ENCODE measurements at places on chromosomes 2 and 18. TPM values are rescaled to one million over a fixed set of nuclear protein-coding genes. Genes with fewer than 3 reads are reported as not detected.

DNA sequence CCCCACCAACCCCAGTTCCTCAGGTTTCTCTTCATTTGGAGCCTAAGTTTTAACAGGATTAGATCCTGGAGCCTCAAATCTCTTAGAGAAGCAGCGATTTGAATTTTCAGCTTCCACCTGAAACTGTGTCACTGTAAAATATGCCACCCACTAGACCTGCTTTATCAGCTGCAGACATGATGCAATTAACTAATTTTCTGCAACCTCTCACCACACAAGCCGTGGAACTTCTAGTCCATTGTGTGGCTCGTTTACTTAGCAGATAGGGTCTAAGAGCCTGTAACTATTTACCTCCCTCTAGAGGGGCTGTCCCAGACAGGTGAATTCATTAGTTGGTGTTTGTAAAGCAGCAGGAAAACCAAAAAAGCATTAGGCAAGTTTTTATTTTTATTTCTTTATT is 31.6 kb upstream of the FZD5 start:
- no peaks in the 10 kb centered on the region for H3K27me3 ChIP-seq
- H3K27ac ChIP-seq = no peak overlapping the region
- no peaks in the 10 kb centered on the region for H3K36me3 ChIP-seq
- no peak overlapping the region for H3K4me3 ChIP-seq
- DNase-seq = no peak

GRCh38 chr2:225806105-225806504 is 406.6 kb downstream of the NYAP2 start:
- no peaks in the 10 kb centered on the region for H3K36me3 ChIP-seq
- H3K4me1 ChIP-seq = no peaks in the 10 kb centered on the region
- no peaks in the 10 kb centered on the region for H3K27me3 ChIP-seq
- no peak overlapping the region for H3K4me3 ChIP-seq
- DNase-seq = no peak

GRCh38 chr2:235048549-235048948 is 96.7 kb downstream of the SH3BP4 start:
- peaks cover 19% of the 10 kb centered on the region for H3K36me3 ChIP-seq
- H3K27me3 ChIP-seq = no peaks in the 10 kb centered on the region
- no peak overlapping the region for H3K27ac ChIP-seq
- no peak for DNase-seq
- H3K4me3 ChIP-seq = no peak overlapping the region

- no peak for DNase-seq
- no peaks in the 10 kb centered on the region for H3K4me1 ChIP-seq
- no peaks in the 10 kb centered on the region for H3K36me3 ChIP-seq
- H3K4me3 ChIP-seq = no peak overlapping the region
Observed at GRCh38 chr2:567865-568638, 109.2 kb downstream of the TMEM18 start.

DNA sequence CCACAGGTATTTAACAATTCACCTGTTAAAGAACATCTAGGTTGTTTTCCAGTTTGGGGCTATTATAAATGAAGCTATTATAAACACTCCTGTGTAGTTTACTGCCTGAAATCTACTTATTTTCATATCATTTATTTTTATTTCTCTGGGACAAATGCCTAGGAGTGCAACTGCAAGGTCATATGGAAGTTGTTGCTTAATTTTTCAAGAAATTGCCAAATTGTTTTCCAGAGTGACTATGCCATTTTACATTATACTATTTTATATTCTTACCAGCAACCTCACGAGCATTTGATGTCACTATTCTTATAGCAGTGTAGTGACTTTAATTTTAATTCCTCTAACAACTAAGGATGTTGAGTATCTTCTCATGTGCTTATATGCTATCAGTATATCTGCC is 298.4 kb downstream of the EXOC6B start:
- no peaks in the 10 kb centered on the region for H3K36me3 ChIP-seq
- no peaks in the 10 kb centered on the region for H3K27me3 ChIP-seq
- no peak overlapping the region for H3K4me3 ChIP-seq
- DNase-seq = no peak

DNA sequence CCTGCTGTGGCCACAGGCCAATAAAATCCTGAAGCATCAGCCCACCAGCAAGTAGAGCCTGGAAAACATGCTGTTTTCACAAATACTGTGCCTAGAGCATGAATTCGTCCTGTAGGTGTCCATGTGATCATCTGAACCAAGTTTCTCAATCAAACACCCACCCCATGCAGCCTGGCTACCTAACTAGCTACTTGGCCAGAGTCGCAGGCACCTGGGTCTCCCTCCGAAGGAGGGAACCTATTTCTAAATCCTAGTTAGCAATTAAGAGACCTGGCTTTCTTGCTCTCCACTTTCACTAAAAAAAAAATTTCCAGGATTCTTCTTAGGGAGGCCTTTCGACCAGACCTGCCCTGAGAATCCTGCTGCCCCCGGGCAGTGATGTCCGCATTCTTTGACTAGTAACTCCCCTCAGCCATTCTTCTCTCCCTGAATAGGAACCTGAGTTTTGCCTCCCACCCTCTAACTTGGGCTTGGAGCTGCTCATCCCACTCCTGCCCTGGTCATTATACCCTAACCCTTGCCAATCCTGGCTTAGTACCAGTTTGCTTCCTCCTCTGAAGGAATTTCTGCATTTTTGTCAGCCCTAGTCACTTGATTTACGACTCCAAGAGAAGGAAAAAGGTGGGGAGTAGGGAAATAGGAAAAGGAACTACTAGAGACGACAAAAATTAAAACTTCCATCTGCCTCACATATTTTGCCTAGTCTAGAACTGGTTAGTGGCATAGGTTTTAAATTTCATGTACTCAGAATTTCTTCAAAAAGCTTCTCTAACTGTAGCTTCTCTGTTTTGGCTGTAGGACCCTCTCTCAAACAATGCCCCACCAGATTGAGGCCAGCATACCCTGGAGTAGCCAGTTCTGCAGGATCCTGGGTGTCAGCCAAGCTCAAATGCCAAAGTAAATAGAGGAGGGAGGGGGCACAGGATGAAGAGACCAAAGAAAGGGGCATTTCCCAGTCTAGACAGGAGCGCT is 25.4 kb upstream of the TANK start:
- H3K4me1 ChIP-seq = peaks cover 49% of the 10 kb centered on the region
- H3K4me3 ChIP-seq = no peak overlapping the region
- peak overlapping the region; percentile 66 for H3K27ac ChIP-seq

GRCh38 chr18:62790871-62791772 is 75.8 kb downstream of the PHLPP1 start:
- H3K4me1 ChIP-seq = no peaks in the 10 kb centered on the region
- H3K27ac ChIP-seq = no peak overlapping the region
- no peak overlapping the region for H3K4me3 ChIP-seq
- DNase-seq = no peak
- H3K36me3 ChIP-seq = no peaks in the 10 kb centered on the region
- no peaks in the 10 kb centered on the region for H3K27me3 ChIP-seq

DNA sequence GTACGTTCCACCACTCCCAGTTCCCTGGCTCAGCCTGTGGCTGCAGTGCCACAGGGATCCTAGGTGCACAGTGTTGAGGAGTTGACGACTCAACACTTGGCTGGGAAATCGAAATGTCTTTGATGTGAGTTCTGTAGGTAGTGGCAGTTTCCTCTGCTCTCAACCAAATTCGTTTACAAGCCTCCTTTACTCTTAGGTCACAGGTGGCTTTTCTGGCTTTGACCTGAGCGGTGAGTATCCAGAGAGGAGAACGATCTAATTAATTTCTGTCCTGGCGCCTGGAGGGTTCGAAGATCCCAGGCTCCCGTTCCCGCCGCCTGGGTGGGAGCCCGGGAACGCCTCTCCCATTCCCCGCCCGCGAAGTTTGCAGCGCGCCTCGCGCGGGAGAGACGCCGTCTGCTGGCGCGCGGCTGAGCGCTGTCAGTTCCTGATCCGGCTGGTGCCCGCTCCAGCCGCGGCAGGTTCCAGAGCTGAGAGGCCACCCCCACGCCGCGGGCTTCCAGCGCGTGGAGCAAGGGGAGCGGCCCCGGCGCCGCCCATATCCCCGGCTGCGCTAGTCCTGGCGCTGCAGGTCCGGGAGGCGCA is at the start of gene LAMA3:
TSS of gene LAMA3 (plus strand) at position 423 of the 585 bp plus-strand sequence. CDS start 231 bp downstream, outside the sequence.
- H3K27ac ChIP-seq = peak within 1 kb of the TSS; percentile 77
- H3K36me3 ChIP-seq = no peaks in the 10 kb centered on the region
- H3K27me3 ChIP-seq = peaks cover 46% of the 10 kb centered on the region
- peaks cover 20% of the 10 kb centered on the region for H3K4me1 ChIP-seq
- peak; percentile 82 for DNase-seq
- H3K4me3 ChIP-seq = peak within 1 kb of the TSS; percentile 61

The KIAA2012 gene
- 2.8 TPM for total RNA-seq

The EDAR gene
- 0.12 TPM for total RNA-seq

The ZNF396 gene
- 4.4 TPM for total RNA-seq

The SCN3A gene
- total RNA-seq = 1.4 TPM

- no peak overlapping the region for H3K4me3 ChIP-seq
- no peaks in the 10 kb centered on the region for H3K4me1 ChIP-seq
- H3K27ac ChIP-seq = no peak overlapping the region
- no peaks in the 10 kb centered on the region for H3K36me3 ChIP-seq
Observed at GRCh38 chr2:36762764-36763490, 66.4 kb downstream of the VIT start.

GRCh38 chr2:101872480-101872879 is 119.3 kb upstream of the IL1R2 start:
- no peaks in the 10 kb centered on the region for H3K4me1 ChIP-seq
- DNase-seq = no peak
- H3K27me3 ChIP-seq = no peaks in the 10 kb centered on the region
- peaks cover 100% of the 10 kb centered on the region for H3K36me3 ChIP-seq

- no peak overlapping the region for H3K27ac ChIP-seq
- no peaks in the 10 kb centered on the region for H3K36me3 ChIP-seq
- H3K4me3 ChIP-seq = no peak overlapping the region
- DNase-seq = no peak
- no peaks in the 10 kb centered on the region for H3K27me3 ChIP-seq
Observed at GRCh38 chr2:165054652-165055051, 99.3 kb upstream of the SLC38A11 start.

DNA sequence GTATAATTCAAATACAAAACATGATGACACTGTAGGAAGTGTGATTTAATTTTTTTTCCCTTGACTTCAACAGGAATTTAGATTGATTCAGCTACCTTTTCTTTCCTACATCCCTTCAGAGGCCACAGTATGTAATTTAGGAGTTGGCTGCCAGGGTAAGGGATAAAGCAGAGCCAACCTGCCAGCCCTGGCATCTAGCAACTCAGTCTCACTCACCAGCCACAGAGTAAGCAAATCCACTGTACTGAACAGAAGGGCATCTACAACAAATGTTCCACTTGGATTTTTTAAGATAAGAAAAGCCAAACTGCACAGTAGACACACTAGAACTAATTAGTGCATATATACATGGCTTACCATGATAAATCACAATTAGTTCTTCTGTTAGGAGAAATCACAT is 54.3 kb upstream of the PEX13 start:
- no peaks in the 10 kb centered on the region for H3K4me1 ChIP-seq
- H3K27ac ChIP-seq = no peak overlapping the region
- H3K36me3 ChIP-seq = peaks cover 8% of the 10 kb centered on the region
- H3K27me3 ChIP-seq = no peaks in the 10 kb centered on the region
- DNase-seq = no peak

The CXCR1 gene
- total RNA-seq = 10.4 TPM

The CD207 gene
- 3.0 TPM for total RNA-seq

The NETO1 gene
- not detected for total RNA-seq

DNA sequence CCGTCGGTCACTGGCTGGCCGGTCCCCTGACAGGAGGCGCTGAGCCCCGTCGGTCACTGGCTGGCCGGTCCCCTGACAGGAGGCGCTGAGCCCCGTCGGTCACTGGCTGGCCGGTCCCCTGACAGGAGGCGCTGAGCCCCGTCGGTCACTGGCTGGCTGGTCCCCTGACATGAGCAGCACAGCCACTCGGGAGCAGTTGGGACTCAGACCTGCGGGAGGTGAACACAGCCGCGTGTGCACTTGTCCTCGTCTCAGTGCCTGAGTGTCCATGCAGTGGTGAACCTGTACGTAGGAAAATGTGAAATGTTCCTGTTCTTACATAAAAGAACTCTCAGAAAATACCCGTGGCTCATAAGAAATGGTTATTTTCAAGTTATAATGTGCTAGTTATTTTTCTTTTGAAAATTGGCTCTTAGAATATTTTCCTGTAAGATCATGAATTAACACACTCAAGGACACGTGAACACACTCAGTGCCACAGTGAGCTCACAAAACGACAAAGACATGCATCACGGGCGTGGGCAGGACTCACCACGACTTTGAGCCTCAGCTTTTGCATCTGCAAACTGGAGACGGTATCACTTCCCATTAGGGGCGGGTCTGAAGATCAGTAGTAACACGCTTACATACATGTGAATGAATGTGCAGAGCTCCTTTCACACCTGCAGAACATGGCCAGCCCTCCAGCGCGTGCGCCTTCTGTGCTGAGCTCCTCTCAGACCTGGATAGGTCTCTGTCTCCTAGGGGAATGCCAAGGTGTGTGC is 21.1 kb upstream of the NFATC1 start:
- no peak for DNase-seq
- H3K4me3 ChIP-seq = no peak overlapping the region
- no peaks in the 10 kb centered on the region for H3K27me3 ChIP-seq
- no peak overlapping the region for H3K27ac ChIP-seq
- H3K36me3 ChIP-seq = peaks cover 63% of the 10 kb centered on the region

The FNDC4 gene
- 1.6 TPM for total RNA-seq

DNA sequence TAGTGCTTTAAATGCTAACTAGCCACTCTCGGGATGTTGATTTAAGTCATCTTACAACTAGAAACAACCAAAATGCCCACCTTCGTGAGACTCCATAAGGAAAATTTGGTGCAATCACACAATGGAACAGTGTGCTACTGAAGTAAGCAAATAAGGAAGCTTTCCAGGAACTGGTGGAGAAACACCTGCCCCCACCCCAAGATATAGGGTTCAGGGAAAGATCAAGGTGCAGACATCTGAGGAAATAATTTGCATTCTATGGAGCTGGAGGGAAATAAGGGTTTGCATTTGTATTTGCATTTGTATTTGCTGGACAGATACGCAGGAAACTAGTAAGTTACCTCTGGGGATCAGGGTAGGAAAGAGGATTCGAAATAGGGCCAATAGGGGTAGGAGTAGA is 90.9 kb downstream of the ACAA2 start:
- H3K4me3 ChIP-seq = no peak overlapping the region
- DNase-seq = no peak
- H3K36me3 ChIP-seq = no peaks in the 10 kb centered on the region
- H3K4me1 ChIP-seq = peaks cover 26% of the 10 kb centered on the region
- no peak overlapping the region for H3K27ac ChIP-seq

DNA sequence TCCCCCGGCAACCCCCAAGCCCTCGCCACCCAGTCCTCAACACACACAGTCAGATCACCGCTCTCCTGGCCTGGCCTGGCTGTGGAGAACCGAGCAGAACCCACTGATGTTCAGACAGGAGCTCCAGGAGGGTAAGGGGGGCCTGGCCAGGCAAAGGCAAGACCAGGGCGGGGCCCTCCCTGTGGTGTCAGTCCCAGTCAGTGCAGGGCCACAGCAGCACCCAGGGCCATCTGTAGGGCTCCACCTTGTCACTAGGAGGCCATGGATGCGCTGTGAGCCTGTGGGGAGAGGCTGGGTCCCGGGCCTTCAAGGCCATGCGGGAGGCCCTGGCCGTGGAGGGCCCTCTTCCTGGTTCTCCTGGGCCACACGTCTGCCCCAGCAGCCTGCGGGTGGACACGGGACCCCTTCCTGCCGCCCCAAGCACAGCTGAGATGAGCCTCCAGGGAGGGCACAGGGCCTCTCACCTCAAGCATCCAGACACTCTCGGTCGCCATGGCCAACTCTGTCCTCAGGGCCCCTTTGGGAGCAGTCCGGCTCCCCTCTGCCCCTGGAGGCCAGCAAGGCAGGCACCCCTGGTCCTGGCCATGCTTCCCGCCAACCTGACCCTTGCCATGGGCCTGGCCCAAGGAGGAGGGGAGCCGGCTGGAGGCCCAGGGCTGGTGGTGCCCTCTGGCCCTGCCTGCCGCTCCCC is 2.0 kb downstream of the ANO7 start:
- no peak overlapping the region for H3K4me3 ChIP-seq
- H3K36me3 ChIP-seq = no peaks in the 10 kb centered on the region
- no peaks in the 10 kb centered on the region for H3K4me1 ChIP-seq
- H3K27ac ChIP-seq = no peak overlapping the region
- no peaks in the 10 kb centered on the region for H3K27me3 ChIP-seq

The RESP18 gene
- total RNA-seq = not detected

The SRD5A2 gene
- total RNA-seq = 1.2 TPM
